ENCODE measurements at places on chromosomes 1 and 21. TPM values are rescaled to one million over a fixed set of nuclear protein-coding genes. Genes with fewer than 3 reads are reported as not detected.

The CGN gene
- 4.9 TPM for total RNA-seq

The COL8A2 gene
- total RNA-seq = 0.11 TPM

The MATN1 gene
- 0.36 TPM for total RNA-seq

The GJA5 gene
- total RNA-seq = 25.8 TPM

The ZMYND12 gene
- total RNA-seq = 0.39 TPM

The CLEC20A gene
- total RNA-seq = not detected

The LRRC53 gene
- 0.14 TPM for total RNA-seq

The VAMP4 gene
- 9.4 TPM for total RNA-seq

The SPOCD1 gene
- 1.4 TPM for total RNA-seq

The OR2G6 gene
- not detected for total RNA-seq

The SPATA21 gene
- total RNA-seq = not detected

The C8B gene
- total RNA-seq = not detected

The NKAIN1 gene
- total RNA-seq = 1.9 TPM

The CNKSR1 gene
- total RNA-seq = 9.7 TPM

The SPRR2F gene
- total RNA-seq = 5.1 TPM

The ZBTB8A gene
- 3.8 TPM for total RNA-seq

The ELAPOR1 gene
- total RNA-seq = not detected

The PROK1 gene
- total RNA-seq = not detected

The SPRR2B gene
- not detected for total RNA-seq

The HTR1D gene
- total RNA-seq = 0.09 TPM

The PKP1 gene
- 0.03 TPM for total RNA-seq

The CD34 gene
- total RNA-seq = 0.27 TPM

The SLC25A44 gene
- total RNA-seq = 9.2 TPM

The S100A7A gene
- not detected for total RNA-seq

The RAB13 gene
- total RNA-seq = 30.6 TPM
